RCC 7860 (cell line): ENCODE measurements at places on chromosomes 4 and X.

- peak; percentile 83 for DNase-seq
Observed at GRCh38 chrX:103845165-103845653, 13.2 kb upstream of the RAB9B start.

DNA sequence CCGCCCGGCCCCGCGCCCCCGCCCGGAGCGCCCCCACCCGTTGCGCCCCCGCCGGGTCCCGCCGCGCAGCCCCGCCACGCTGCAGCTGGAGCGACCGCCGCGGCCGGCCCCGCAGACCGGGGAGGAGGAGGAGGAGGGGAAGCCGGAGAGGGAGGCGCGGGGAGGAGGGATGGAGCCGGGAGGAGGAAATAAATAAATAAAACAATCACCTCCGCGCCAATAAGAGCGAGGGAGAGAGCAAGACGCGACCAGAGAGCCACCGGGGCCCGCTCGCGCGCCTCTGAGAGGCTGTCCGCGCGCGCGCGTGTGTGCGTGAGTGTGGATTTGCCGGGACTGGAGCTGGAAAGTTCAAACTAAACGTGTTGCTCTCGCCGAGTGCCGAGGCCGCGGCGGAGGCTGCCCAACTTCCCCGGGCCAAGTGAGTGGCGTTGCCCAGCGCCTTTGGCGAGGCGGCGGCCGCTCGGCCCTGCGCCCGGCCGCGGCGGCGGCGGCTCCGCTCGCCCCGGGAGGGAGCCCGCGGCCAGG, 2184.4 kb upstream of the TENM3 start:
- no peak for DNase-seq

DNA sequence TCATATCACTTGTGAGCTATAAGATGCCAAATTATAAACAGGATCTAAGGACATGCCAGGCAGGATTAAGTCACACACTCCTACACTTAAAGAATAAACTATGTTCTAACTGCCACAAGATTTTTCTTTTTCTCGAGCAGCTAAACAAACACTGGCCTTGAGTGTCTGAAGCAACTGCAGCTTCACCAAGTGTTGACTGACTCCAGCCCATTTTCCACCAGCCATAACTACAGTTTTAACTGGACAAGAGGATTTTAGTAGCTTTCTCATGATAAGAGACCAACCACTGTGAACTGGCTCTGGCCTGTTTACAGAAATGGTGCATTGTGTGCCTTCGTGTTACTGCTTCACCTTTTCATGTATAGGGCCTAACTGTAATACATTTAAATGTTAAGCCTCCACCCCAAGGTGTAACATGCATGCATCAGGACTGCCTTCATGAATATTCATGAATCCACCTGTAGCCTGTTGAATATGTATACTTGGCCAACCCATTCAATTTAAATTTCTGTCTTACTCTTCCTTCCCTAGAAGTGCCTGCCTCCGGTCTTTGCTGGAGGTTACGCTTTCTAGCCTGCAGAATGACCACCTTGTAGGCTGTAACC, 10.8 kb downstream of the UCP1 start:
- DNase-seq = no peak

DNA sequence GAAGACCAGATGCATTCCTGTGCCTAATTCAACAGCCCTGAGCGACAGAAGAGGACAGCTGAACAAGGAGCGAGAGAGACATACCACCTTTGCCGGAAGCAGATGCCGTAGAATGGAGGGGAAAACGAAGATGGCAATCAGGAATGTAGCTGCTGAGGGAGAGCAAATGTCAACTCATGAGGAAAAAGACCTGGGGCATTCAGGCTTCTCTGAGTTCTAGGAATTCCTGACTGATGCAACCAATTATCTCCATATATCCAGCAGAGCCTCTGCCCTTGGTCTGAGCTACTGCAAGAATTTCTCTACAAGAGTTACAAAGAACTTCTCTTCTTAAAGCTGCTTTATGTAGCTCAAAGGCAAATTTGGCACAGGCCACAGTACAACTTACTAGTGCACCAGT, 40.5 kb upstream of the INPP4B start:
- no peak for DNase-seq

GRCh38 chrX:13419918-13420317, 100.1 kb upstream of the ATXN3L start:
- no peak for DNase-seq

GRCh38 chrX:130885996-130886395, 17.0 kb downstream of the ENOX2 start:
- no peak for DNase-seq

- no peak for DNase-seq
Observed at GRCh38 chr4:70984106-70984505, 9.3 kb upstream of the DCK start.
